Activated CD8-positive, alpha-beta memory T cell treated with anti-CD3 and anti-CD28 coated beads, Interleukin-2, amount 50 U/mL, for 48 hours (primary cell): ENCODE measurements at places on chromosomes 11 and 22.

DNA sequence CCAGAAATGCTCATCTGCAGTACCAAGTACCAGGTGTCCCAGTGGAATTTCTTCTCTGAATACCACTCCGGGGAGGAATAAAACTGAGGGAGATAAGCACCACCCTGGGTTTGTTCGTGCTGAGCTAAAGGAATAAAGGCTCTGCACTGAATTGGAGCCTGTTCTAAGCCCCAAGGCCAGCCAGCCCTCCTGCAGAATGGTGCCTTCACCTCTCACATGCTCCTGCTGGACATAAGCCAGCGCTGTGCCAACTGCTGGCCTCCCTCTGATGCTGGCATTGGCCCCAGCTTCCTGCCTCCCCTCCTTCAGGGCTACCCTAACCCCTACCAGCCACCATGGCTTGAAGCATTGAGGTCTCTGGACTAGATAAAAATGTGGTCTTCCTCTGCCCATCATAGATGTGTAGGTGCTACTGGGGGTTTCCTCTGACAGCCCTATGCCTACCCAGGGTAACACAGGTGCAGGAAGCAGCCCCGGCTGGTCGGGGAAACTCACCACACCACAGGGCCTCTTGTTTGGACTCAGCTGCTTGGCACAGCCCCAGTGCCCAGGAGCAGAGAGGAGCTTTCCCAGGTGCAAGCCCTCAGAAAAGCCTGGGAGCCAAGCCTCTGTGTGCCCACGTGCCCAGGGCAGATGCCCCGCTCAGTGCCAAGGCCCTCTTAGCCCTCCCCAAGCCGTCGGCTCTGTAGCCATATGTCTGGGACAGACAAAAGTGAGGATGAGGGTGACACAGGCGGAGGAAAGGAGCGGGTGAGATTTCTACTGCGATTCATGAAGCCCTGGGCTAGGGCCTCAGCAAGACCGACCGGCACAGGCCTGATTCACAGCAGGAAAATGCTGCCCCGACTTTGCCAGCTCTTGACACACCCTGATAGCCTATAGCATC is 34.1 kb upstream of the JAM3 start:
- no peak for DNase-seq

DNA sequence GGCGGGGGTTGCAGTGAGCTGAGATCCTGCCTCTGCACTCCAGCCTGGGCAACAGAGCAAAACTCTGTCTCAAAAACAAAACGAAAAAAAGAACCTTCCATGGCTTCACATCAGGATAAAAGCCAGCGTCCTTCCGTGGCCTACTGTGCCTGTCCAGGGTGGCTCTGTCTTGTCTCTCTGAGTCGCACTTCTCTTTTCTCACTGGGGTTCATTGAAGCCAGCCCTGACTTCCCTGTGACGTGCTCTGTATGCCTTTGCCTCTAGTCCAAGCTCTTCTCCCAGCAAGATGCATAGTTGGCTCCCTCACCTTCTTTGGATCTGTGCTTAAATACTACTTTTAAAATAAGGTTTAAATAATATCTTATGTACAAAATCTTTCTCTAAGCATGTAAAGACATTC is 11.6 kb downstream of the ATXN10 start:
- no peak for DNase-seq

DNA sequence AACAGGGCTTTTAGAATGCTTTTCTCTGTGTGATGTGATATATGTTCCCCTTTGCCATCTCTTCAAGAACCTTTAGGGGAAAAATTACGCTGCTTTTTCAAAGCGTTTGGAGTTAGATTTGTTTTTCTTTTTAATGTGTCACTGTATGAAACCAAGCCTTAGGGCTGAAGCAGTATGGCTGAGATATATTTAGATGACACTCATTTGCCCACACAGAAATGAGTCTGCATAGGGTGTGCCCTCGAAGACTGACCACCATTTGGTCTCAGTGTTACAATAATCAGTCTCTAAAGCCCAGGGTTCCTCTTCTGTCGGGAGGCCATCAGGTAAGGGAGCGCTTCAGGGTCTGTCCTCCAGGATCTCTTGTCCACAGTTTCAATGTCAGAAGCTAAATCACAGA is 213.0 kb upstream of the NCAM1 start:
- no peak for DNase-seq

- DNase-seq: no peak
Observed at GRCh38 chr11:117152066-117152465, 8.0 kb downstream of the PAFAH1B2 start.

DNA sequence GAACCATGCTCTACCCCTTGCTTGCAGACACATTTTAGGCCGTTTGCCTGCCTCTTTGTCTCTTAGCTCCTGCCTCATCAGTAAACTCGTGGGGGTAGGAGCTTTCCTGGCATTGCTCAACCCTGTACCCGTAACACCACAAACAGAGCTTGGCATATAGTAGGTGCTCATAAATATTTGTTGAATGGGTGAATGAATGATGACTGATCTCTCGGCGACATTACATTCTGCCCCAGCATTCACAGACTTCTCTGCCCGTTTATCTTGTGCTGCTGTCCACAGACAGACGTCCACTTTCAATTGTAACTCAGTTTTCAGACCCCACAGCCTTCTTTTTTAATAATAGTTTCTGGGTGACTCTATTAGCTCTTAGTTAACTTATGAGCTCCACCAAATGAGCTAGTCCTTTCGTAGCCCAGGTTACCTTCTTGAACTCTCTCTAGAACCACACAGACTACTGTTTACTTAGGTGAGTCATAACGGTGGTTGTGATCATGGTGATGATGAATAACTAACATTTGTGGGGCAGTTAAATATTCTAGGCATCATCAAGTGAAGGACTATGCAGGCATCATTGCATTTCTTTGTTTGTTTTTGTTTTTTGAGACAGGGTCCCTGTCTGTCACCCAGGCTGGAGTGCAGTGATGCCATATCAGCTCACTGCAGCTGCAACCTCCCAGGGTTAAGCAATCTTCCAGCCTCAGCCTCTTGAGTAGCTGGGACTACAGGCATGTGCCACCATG is 188.4 kb downstream of the ADAMTS15 start:
- no peak for DNase-seq

DNA sequence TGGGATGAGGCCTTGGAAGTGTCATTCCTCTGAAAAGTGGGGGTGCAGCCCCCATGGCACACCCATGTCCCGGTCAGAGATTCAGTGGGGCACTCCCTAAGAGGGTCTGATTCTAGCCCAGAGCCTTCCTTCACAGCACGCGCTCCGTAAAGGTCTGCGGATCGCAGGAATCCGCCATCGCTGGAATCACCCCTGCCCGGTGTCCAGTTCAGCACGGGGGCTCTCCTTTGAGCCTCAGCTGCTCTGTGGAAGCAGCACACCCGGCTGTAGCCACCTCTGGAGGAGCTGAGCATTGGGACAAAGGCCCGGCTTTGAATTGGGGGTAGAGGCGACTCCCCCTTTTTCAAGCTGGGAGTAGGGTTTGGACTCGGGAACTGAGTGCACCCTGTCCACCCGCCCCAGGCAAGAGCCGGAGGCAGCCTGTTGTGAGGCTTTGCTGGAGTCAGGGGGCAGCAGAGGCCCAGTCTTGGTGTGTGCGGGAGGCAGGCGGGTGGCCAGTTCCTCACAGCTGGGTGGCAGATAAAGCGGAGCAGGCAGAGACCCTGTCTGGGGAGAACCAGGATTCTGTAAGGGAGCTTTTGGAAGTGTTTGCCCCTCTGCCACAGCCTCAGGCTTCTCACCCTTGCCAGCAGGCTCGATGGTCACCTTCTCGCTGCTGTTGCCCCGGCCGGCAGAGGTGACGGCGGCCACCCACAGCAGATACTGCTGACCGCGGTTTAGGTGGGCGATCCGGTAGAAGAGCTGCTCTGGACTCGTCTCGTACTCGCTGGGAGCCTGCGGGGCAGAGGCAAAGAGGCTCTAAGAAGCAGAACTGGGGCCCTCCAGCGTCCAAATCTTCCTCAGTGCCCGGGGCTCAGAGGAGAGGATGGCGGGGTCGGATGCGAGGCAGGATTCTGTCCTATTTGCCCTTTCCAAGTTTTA is 115.9 kb downstream of the CEP164 start:
- DNase-seq: no peak

GRCh38 chr11:27354359-27354965 is 8.6 kb downstream of the CCDC34 start:
- no peak for DNase-seq

DNA sequence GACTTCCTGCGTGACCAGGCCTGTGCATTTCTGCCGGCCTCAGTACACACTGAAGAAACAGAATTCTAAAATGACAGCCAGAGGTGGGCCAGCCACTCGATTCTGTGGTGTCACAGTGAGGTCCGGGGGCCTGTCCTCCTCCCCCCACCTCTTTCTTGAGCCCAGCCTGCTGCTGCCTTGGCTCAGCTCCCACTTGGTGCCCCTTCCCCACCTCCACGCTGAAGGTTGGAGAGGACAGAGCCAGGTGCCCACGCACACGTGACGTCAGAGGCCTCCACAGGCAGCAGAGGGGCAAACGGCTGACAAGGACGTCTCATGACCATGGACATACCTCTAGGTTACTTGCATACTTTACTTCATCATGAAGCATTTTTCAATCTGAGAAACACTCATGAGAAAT is 78.0 kb upstream of the SHANK2 start:
- DNase-seq: no peak

DNA sequence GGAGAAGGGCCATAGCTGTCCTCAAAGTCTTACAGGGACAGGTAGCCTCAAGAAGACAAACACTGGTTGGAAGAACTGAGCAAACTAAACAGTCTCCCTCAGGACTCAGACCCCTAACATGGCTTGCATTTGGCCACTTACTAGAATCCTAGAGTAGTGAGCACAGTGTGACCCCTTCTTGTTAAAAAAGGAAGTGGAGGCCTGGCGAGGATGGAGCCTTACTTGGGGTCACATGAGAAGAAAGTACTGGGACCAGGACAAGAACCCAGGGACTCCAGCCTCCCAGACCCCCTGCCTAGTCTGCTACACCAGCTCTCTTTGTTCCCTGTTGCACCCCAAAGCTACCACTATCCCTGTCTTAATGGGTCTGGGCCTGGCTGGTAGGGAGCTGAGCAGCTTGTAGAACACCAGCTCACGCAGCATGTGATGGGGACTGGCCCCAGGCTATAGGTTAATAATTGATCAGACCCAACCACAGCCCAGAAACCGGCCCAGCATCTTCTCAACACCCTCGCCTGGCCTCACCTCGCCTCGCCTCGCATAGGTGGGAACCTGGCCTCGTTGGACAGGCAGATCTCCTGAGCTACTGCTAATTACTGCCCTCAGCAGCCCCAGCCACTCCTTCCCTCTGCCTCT is 17.6 kb downstream of the DGAT2 start:
- DNase-seq: no peak

- DNase-seq: no peak
Observed at GRCh38 chr11:64831411-64831891, 13.0 kb downstream of the CDC42BPG start.

GRCh38 chr11:10998674-10999073 is 140.8 kb upstream of the ZBED5 start:
- DNase-seq: no peak

GRCh38 chr22:26565181-26565580 is 24.8 kb downstream of the TPST2 start:
- DNase-seq: no peak

- DNase-seq: no peak
Observed at GRCh38 chr11:122207505-122207904, 91.5 kb upstream of the BLID start.

- no peak for DNase-seq
Observed at GRCh38 chr11:8503910-8504364, 90.1 kb downstream of the STK33 start.

DNA sequence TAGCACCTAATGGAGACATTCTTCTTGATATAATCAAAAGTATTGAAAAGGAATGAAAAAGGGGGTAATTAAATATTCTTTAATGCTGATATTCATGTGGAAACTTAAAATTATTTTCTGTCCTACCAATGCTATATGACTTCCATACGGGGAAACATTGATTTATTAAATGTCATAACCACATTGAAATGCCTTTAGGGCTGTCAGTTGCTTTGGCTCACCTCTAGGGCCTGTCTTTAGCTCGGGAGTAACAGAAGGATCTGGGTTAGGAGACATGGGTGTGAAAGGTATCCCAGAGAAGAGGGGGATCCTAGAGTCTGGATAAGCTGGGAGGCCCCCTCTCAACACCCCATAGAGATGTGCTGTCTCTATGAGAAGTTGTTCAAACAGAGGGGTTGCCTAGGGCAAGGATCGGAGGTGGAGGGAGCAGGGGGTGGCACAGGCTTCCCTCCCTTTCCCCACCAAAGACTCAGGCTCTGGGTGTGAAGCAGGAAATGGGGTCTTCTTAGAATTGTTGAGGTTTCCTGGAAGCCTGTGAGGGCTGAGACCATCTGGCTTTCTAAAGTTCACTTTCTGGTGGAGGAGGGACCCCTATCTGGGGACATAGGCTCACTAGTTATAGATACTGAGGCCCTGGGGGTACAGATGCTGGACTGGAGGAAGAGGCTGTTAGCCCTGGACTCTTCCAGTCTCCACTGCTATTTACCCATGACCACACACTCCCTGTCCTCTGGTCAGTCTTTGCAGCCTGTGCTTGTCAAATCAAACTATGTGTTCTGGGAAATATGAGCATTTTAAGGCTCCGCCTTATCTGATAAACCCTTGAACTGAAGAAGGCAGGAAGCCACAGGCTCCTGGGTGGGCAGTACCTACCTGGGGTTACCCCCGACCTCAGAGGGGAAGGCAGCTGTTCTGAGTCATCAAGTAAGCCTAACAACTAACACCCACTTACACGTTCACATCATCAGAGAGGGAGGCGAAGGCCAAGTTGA is 55.8 kb upstream of the RRAS2 start:
- peak; percentile 80 for DNase-seq

DNA sequence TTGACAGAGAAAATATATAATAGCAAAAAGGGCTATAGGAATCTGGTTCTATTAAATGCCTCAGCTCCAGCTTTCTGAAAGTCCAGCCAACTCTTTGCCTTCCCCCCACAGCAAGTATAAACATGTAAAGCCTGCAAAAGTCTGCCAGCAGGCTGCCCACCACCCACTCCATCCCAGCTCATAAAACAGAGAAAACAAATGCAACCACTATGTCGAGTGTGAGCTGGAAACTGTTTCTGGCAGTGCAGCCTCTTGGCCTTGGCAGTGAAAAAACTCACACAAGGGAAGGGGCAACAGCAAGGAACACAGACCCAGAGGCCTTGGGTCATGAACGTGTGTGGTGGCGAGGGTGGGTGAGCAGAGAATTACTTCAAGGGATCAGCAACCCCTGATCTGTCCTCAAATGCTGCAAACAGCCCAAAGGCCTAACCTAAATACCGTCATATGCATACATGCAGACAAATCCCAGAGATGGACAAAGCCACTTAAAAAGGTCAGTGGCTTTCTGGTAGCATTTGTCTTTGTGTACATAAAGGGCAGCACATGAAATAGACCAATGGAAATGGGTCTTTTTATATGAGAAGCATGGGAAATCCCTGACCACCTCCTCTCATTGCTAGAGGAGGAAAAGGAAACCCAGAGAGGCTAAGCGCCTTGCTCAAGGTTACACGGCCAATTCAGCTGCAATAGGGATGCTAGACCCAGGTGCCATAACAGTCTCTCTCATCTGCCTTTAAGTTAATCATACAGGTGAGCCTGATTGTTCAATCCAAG is 74.8 kb downstream of the NAT10 start:
- no peak for DNase-seq

- DNase-seq: no peak
Observed at GRCh38 chr22:28915969-28916368, 32.6 kb downstream of the ZNRF3 start.
